ENCODE measurements at places on chromosomes 12 and 14.

- peak; percentile 91 for DNase-seq
Observed at GRCh38 chr12:66047411-66048021, 83.0 kb downstream of the LLPH start.

DNA sequence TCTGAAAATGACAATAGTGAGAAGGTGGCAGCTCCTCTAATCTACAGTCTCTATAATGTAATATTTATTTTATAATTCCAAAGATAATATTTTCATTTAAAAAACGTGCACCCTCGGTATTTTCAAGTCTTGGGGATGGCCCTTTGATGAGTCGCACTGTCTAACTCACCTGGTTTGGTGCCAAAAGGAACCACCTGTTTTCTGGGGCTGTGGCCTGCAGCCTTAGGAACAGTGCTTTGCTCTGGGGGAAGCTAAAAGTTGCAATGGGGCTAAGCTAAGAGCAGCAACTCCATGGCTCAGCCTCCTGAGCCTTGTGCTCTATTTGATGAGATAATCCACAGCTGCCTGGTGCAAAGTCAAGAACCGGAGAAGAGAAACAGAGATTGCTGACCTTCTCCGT, 6.4 kb upstream of the ENDOU start:
- DNase-seq, result no peak

DNA sequence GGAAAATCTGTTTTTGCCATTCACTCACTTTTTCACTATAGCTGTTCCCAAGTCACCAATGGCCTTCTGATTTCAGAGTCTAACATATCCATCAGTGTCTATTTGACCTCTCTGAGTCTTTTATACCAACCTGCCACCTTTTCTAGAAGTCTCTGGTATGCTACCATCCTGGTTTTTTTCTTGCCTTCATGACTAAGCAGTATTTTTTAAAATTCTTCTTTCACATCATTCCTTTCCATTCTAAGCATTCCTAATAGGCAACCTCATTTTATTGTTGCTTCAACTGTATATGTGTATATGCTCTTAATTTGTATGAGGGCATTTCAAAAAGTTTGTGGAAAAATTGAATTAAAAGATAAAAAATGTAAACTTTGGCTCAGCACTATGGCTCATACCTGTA, 5.0 kb downstream of the IRAK4 start:
- no peak for DNase-seq

- no peak for DNase-seq
Observed at GRCh38 chr14:43539210-43539609, 967.9 kb downstream of the FSCB start.

- no peak for DNase-seq
Observed at GRCh38 chr12:59085690-59086089, 165.4 kb upstream of the LRIG3 start.

- no peak for DNase-seq
Observed at GRCh38 chr14:51999084-51999483, 9.7 kb downstream of the RTRAF start.

GRCh38 chr14:96081224-96081623, 42.1 kb downstream of the C14orf132 start:
- no peak for DNase-seq

GRCh38 chr12:45049912-45050750, 768 bp downstream of the DBX2 start:
- DNase-seq, result no peak

- DNase-seq, result peak; percentile 83
Observed at GRCh38 chr12:4289231-4289878, 15.8 kb downstream of the CCND2 start.
